ENCODE measurements at places on chromosomes 12 and 14.

GRCh38 chr14:29853272-29853671 lies 74.4 kb downstream of the PRKD1 start:
- no peak for DNase-seq

DNA sequence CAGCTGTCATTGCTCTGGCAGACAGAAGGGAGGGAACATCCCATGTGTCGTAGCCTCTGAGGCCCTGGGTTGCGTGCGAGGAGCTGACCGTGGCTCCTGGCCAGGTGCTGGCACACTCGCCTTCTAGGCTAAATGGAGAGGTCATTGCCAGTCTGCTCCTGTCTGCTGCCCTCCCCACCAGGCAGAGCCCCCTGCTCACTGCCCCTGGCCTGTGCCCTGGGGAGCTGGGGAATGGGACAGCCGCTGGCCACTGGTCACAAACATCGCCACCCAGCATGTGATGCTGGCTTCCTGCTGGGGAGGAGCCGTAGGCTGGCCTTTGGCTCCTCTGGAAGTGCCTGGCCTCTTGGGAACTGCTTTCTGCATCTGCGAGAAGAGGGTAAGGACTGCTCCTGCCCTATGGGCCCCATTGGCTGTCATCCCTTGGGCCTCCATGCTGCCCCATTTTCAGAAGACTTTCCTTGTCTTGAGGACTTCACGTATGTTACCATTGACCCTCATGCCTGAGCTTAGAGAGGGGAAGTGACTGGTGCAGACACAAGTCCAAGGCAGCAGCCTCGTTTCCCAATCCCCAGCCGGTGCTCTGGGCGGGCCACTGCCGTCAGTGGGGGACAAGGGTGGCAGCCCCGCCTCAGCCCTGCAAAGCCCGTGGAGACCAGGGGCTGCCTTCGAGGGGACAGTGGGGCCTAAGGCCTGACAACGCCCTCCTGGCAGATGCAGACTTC lies 2.0 kb upstream of the TNFAIP2 start:
- DNase-seq, result no peak

DNA sequence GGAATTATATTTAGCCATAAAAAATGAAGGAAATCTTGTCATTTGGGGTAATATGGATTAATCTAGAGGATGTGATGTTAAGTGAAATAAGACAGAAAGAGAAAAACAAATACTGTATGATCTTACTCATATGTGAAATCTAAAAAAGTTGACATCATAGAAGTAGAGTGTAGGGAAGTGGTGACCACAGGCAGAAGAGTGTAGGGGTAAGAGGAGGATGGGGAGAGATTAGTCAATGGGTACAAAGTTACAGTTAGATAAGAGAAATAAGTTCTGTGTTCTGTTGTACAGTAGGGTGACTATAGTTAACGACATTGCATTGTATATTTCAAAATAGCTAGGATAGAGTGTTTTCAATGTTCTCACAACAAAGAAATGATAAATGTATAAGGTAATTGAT lies 87.0 kb downstream of the TSHR start:
- DNase-seq, result no peak

DNA sequence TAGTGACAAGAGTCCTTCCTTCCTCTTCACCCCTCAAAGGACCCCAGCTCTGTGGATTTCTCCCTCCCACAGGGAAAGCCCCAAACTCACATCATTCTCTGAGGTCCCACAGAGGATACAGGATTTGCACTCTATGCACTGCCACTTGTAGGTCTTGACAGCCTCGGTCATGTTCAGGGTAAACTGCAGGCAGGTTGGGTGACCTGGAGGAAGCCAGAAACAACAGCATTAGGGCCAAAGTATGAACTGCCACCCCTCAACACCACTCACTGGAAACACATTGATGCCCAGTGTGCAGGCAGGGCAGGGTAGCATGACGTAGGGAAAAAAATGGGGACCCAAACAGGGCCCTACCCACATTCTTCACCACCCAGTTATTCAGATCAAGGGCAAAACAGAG lies 264.4 kb downstream of the DPF3 start:
- DNase-seq, result no peak

DNA sequence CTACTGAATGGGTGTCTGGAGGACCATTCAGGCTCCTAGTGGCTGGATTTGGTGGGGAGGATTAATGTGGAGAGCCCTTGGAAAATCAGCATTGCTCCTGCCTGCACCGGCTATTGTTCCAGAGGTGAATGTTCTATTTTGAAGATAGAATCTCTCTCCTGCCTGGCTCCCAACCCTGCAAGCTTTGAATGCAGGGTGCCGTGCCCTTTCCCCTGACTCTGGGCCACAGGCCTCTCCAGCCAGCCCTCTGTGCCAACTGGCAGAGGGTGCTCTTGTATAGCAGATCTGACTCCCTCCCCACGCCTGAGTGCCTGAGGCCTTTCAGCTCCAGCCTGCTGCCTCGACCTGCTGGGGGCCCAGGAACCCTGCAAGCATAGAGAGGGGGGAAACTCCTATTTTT lies 106.8 kb downstream of the TMEM260 start:
- no peak for DNase-seq

DNA sequence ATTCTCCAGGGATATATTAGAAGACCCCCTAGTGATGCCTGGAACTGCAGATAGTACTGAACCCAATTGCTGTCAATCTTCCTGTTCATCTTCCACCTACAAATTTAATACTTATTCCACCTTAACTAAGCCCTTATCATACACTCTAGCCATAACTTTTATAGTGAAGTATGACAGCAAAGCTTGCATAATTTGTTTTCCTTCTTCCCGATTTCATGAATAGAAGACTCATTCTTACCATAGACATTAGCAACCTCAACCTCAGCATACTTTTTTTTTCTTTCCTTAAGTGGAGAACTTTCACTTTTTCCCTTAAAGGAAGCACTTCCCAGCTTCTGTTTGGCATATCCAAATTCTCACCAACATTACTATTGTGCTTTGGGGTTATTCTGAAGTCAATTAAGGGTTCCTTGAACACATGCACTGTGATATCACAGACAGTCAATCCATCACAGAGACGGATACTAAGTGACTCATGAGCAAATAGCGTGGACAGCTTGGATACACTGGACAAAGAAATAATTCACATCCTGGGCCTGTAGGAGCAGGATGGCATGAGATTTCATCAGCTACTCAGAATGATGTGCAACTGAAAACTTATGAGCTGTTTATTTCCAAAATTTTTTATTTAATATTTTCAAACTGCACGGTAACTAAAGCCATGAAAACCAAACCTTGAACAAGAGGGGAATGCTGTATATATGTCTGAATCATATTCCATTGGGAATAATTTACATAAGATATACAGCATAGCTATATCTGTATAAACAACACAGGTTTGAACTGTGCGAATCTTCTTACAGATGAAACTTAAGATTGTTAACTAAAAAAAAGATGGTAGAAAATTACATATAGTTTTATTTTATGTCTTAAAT lies 63.9 kb downstream of the SYT1 start:
- no peak for DNase-seq

DNA sequence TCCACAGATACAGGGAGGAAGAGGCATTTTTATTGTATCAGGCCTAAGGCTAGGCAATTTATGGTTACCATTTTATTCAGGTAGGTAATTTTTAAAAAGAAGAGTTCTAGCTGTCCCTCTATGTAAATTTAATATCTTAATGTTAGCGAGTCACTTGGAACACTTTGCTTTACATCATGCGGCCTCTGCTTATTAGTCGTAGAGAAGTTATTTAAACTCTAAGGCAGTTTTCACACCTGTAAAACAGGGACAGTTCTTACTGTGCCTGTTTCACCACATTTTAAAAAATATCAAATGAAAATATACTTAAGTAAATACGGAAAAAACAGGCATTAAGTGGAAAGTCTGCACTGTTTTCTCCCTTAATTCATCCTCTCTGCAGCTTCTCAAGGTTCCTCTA lies 71.4 kb upstream of the POC1B start:
- DNase-seq, result no peak

- DNase-seq, result no peak
Measured at GRCh38 chr14:76502638-76503037, 126.7 kb downstream of the ESRRB start.

DNA sequence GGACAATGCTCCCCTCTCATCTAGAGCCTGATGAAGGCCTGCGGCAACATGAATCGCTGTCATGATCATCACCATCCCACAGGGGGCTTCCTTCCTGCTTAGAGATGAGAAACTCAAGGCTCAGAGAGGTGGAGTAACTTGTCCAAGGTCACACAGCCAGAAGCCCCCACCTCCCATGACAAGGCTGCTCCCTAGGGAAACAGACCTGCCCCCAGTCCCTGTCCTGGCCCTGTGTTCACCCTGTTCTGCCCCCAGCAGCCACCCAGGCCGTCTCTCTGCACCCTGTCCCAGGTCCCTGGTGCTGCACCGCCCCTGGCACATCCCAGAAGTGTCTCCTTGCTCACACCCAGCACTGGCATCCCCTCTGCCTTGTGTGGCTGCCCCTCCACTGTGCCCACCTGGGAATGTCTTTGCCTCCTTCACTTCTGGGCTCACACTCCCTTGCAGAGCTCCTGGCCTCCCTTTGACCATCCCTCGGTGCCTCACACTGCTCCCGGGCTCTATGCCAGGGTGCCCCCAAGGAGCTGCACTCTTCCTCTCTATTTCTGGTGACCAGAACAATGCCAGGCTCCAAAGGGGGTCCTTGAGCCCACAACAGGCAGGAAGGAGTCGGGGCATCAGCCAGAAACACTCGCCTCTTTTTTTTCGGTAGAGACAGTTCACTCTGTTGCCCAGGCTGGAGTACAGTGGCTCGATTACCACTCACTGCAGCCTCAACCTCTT lies 70.5 kb downstream of the BCL11B start:
- DNase-seq, result no peak

DNA sequence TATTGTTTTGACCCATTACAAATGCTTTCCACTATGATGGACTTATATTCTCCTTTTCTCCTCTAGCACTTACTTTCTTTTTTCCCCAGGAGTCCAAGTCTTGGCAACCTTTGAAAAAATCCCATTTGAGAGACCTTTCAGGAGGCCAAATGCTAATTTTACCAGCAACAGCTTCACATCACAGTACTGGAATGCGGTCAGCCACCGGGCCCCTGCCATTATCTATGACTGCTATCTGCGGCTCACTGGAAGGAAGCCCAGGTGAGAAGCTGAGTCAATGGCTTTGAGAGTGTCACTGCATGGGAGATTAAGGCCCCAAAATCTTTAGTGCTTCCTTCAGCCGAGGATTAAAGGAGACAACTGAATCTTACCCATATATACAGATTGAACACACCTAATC lies 64.2 kb downstream of the ERGIC2 start:
- no peak for DNase-seq

- DNase-seq, result no peak
Measured at GRCh38 chr14:72701605-72702004, 192.3 kb downstream of the DPF3 start.

- no peak for DNase-seq
Measured at GRCh38 chr12:103969391-103969790, 3.7 kb downstream of the TDG start.

DNA sequence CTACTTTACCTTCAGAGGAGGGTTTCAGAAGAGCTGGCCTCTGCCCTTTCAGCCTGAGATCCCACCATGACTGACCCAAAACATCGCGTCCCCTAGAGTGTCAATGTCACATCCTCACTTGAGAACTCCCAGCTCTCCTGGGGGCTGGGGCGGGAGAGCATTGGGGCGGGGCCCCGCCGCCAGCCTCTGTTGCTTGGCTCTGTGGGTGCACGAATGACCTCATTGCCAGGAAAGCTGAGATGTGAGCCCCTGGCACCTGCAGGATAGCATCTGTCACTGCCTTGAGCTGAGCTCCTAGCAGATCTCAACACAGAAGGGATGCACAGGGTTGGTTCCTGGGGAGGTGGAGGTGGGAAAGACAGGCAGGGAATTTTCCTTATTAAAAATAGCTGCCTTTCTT lies 20.6 kb upstream of the MYL2 start:
- no peak for DNase-seq

DNA sequence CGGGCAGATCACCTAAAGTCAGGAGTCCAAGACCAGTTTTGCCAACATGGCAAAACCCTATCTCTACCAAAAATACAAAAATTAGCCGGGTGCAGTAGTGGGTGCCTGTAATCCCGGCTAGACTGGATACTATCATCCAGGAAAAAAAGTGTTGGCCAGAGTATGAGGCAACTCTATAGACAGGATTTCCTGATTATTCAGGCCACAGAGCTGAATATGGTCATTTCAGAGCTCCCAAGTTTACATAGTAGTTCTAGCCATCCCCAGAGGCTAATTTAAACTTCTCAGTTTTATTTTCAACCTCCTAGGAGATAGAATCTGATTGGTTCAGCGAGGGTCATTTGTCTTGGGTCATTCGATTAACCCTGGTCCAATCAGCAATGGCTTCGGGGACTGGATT lies 7.3 kb downstream of the RPGRIP1 start:
- DNase-seq, result no peak

GRCh38 chr12:45464699-45465098 lies 248.8 kb downstream of the ANO6 start:
- DNase-seq, result no peak

GRCh38 chr14:91062600-91062999 lies 2.2 kb upstream of the RPS6KA5 start:
- DNase-seq, result no peak

- DNase-seq, result no peak
Measured at GRCh38 chr14:43900173-43900655, 606.9 kb downstream of the FSCB start.

GRCh38 chr12:104691721-104692556 lies 235.2 kb downstream of the CHST11 start:
- no peak for DNase-seq

GRCh38 chr12:21296751-21297406 lies 37.8 kb downstream of the SLCO1A2 start:
- DNase-seq, result no peak

DNA sequence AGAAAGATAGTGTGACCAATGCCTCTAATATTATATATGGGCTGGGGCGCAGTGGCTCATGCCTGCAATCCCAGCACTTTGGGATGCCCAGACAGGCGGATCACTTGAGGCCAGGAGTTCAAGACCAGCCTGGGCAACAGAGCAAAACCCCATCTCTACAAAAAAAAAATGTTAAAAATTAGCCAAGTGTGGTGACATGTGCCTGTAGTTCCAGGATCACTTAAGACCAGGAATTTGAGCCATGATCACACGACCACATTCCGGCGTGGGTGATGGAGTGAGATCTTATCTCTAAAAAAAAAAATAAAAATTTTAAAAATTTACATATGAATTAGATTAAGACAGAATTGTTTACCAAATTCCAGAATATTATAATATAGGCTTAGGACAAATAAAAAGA lies 12.0 kb downstream of the TM7SF3 start:
- no peak for DNase-seq

DNA sequence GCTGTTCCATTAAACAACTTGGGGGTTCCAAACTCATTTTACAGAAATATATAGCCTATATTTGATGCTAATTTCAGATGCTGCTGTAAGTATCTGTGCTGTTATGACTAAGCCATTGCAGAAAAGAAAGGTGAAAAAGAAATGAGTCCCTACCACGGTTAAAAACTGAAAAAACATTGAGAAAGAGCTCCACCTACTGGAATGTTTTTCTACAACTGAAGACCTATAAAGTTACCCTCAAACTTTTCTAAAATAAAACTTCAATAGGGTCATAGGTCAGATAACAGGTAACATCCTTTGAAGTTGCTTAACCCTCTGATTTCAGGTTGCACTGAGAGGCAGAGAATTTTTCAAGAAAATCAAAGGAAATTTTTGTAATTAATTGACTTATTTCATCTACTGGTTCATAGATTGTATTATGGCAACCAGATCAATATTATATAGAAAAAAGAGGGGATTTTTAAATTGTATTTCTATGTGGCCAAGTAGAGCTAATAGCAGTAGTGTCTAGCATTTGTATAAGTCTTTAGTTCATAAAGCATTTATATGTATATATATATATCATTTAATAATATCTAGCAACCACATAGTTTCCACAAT lies 279.9 kb downstream of the RPS29 start:
- no peak for DNase-seq

- no peak for DNase-seq
Measured at GRCh38 chr14:93832665-93833064, 44.4 kb upstream of the PRIMA1 start.

Measured in T-helper 17 cell (primary cell).